ENCODE measurements at places on chromosomes 16 and 17.
A peak's percentile ranks its signal among the peaks of the same experiment; 100 is the strongest.

- DNase-seq, result no peak
These were observed 372.7 kb downstream of the SLC39A11 start for GRCh38 chr17:72719578-72720493.

GRCh38 chr17:68382582-68383085 lies 74.7 kb downstream of the WIPI1 start:
- DNase-seq, result no peak

- DNase-seq, result no peak
These were observed 38.4 kb downstream of the UTP18 start for GRCh38 chr17:51298508-51299371.

- no peak for DNase-seq
These were observed 470 bp upstream of the GGT6 start for GRCh38 chr17:4560837-4561256.

GRCh38 chr17:43411369-43411677 lies 12.5 kb downstream of the ARL4D start:
- DNase-seq, result no peak

- DNase-seq, result no peak
These were observed 98.3 kb upstream of the MYOCD start for GRCh38 chr17:12567077-12568053.

DNA sequence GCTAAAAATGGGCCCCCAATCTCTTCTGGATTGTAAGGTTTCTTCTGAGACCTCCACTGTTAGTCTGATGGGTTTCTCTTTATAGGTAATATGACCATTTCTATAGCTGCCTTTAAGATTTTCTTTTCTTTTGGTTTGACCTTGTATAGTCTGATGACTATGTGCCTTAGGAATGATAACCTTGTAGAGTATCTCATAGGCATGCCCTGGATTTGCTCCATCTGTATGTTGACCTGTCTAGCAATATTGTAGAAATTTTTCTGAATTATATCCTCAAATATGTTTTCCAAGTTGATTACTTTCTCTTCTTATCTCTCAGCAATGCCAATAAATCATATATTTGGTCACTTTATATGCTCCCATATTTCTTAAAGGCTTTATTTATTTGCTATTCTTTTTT lies 1403.8 kb upstream of the GOT2 start:
- DNase-seq, result no peak

DNA sequence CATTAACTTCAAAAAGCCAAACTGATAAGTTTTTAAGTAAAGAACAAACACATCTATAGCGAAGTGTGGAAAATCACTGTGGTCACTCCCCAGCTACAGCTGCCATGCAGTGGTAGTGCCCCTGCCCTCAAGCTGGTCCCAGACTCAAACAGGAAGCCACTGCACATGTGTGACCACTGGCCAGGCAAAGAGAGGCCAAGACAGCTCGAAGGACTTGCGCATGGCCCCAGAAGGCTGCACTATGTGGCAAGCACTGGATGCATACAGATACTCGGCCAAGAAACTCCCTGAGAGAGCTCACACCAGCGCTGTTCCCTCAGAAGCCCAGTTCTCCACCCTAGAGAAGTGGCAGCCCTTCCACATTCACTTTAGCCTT lies 82.4 kb downstream of the ANKRD11 start:
- no peak for DNase-seq

DNA sequence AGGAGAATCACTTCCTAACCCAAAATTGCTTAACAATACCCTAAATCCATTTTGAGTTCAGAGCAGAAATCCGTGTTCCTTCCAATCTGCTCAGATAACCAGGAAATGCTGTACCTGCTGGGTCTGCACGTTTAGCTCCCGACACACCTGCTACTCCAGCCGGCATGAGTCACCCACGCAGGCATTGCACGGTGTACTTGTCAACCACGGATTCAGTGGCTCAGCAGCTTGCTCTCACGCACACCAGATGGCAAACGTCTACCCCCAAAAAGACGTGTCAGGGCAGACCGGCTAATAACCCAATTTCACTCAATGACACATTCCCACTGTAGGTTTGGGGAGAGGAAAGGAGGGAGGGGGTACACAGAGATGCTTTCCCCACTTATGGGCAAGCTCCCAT lies 468.1 kb downstream of the SOX9 start:
- DNase-seq, result no peak

GRCh38 chr17:9339958-9340357 lies 235.7 kb downstream of the STX8 start:
- no peak for DNase-seq

- DNase-seq, result no peak
These were observed 21.6 kb upstream of the TOB1 start for GRCh38 chr17:50887705-50888245.

DNA sequence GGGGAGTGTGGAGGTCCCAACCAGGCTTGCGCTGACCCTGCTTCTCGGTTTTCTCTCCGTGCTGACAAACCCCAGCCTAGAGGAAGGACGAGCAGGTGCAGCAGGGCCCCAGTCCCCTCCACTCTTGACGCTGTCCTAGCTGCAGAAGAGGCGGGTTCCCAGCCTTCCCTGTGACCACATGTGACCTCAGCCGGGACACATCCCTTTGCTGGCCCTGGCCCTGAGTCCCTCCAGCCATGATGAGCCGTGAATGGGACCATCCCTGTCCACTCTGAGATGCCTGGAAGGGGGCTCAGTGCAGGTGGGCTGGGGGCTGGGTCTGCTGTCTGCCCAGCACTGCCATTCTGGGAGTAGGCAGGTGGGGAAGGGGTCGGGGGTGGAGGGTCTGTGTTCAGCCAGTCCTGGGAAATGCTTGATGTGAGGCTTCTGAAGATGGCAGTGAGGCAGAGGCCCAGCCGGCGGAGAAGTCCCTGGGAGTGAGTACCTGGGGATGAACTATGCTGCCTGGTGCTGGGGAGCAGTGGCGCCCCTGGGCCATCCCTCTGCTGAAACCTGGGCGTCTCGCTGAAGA lies 1.9 kb upstream of the TUBB3 start:
- DNase-seq, result no peak

GRCh38 chr17:72862276-72862999 lies 230.1 kb downstream of the SLC39A11 start:
- DNase-seq, result no peak

GRCh38 chr17:27807567-27808470 lies 7.5 kb upstream of the NOS2 start:
- peak; percentile 44 for DNase-seq

- peak; percentile 85 for DNase-seq
These were observed 18.2 kb upstream of the IL17C start for GRCh38 chr16:88619859-88620815.

- DNase-seq, result no peak
These were observed 80.3 kb downstream of the FTO start for GRCh38 chr16:53784291-53784690.

DNA sequence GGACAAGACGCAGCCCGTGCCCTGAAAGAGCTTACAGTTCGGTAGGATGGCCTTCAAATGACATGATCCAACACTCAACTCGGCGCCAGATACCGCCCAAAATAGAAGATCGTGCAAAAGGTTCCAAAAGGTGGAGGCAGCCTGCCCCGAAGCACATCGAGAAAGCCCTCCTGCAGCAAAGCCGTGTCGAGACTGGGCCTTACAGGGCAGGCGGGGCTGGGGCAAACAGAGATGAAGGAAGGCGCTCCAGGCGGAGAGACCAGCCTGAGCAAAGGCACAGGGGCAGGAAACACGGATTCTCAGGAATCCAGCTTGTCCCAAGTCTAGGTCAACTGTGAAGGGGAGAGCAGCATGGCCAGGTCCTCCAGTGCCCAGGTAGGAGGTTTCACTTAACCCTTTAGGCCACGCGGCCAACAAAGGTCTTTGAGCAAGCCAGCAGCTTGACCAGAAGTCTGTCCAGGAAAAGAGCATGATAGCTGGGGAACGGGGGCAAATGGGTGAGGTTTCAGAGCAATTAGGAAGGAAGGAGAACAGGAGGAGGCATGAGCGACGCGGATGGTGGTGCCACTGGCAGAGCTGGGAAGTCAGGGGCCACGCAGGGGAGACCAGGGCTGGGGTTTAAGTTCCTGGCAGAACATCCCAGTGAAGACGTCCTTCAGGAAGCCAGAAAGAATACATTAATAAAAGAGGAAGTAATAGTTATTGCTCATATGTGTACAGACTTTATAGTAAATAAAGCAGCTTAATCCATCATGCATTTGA lies 21.2 kb upstream of the EIF1 start:
- DNase-seq, result no peak

DNA sequence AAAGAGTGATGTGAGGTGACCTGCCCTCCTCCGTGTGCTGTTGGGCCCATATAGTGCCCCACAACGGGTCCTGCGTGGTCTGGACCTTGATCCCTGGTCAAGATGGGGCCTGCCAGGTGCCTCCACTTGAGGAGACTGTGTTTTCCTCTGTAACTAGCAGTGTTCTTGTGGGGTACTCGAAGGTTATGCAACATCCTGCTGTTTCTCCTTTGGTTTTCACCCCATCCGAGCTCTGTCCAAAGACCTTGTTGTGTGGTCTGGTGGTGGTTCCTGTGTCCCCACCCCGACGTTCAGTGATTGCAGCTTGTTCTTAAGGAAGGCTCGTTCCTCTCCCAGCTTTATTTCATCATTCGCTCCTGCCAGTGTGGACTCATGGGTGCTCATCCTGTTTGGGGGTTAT lies 38.7 kb upstream of the ZNF750 start:
- no peak for DNase-seq

DNA sequence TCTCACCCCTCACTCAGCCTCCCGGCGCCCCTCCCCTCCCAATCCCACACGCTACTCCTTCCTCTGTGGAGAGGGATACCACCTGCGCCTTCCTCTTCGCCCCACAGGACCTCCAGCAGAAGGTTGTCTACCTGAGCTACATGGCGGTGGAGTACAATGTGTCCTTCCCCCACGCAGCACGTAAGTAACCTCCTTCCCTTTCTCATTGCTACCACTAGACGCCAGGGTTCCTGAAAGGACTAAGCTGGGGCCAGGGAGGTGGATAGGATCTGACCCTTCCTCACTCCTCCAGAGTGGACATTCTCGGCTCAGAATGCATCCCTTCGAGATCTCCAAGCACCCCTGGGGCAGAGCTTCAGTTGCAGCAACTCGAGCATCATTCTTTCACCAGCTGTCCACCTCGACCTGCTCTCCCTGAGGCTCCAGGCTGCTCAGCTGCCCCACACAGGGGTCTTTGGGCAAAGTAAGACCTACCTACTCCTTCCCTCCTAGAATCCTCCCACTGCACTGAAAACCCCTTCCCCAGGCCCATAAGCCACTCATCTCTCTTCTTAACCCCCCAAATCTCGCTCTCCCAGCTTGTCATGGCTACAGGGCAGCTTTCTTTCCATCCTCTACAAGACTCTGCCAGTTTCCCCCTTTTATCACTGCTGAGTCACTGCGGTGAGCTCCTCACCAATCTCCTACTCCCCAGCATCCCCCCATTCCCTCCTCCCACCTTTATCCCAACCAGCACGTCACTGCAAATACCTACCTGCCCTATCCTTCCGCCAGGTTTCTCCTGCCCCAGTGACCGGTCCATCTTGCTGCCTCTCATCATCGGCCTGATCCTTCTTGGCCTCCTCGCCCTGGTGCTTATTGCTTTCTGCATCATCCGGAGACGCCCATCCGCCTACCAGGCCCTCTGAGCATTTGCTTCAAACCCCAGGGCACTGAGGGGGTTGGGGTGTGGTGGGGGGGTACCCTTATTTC lies 1.5 kb downstream of the CD68 start:
- DNase-seq, result no peak
